ENCODE measurements at places on chromosomes 7 and 10.

- DNase-seq: no peak
These were observed 101.4 kb downstream of the MTPAP start for GRCh38 chr10:30247704-30248103.

GRCh38 chr10:121312587-121312986 is 285.7 kb downstream of the FGFR2 start:
- no peak for DNase-seq

- no peak for DNase-seq
These were observed 14.1 kb downstream of the PRLHR start for GRCh38 chr10:118581340-118581739.

- peak; percentile 29 for DNase-seq
These were observed 160.0 kb downstream of the PDE1C start for GRCh38 chr7:31910191-31910590.

- no peak for DNase-seq
These were observed 162.8 kb downstream of the CYP26A1 start for GRCh38 chr10:93236393-93237040.

DNA sequence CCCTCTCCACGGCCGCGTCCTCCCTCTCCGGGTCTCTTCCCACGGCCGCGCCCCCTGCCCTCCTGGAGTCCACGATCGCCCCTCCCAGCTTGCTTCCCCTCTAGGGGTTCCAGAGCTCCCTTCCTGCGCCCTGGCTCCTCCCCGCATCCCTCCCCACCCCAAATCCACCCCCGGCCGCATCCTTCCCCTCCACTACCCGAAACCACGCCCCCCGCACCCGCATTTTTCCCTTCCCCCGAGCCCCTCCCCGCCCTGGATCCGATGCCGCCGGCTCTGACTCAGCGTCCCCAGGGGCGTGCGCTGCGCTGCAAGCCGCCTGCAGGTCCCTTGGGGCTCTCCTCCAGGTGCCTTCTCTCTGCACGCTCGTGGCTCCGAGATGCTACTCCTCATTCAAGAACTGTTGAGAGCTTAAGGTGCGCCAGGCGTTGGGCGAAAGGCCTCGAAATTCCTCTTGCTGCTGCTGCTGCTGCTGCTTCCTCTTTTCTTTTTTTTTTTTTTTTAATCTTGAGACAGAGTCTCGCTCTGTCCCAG is 372 bp upstream of the TMEM130 start:
- peak; percentile 67 for DNase-seq

DNA sequence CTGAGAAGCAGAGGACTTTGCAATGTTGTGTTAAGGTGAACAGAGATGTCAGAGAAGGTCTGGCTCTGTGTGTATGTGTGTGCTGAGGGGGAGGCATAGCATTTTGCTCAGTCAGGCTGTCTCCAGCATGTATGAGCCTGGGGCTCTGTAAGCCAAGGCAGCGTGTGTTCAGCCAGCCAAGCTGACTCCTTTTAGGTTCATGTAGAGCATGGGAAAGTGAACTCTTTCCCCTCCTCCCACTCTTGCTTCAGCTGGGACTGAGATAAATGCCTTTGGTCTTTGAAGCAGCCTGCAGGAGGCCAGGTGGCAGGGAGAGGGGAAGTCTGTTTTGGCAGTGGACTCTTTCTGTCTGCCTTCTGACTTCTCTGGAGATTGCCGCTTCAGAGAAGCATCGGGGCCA is 3.8 kb downstream of the SFXN2 start:
- DNase-seq: peak; percentile 46

- no peak for DNase-seq
These were observed 147.1 kb downstream of the LYZL1 start for GRCh38 chr10:29435809-29436501.
